ENCODE measurements at places on chromosomes 6 and 20. TPM values are rescaled to one million over a fixed set of nuclear protein-coding genes. Genes with fewer than 3 reads are reported as not detected.

The LAMA4 gene
- not detected for total RNA-seq

The PKHD1 gene
- not detected for total RNA-seq

The PTK6 gene
- total RNA-seq, result 0.18 TPM

The ERMARD gene
- 26.2 TPM for total RNA-seq

The OR2J3 gene
- not detected for total RNA-seq

The CTCFL gene
- not detected for total RNA-seq

The CPNE5 gene
- total RNA-seq, result 0.29 TPM

DNA sequence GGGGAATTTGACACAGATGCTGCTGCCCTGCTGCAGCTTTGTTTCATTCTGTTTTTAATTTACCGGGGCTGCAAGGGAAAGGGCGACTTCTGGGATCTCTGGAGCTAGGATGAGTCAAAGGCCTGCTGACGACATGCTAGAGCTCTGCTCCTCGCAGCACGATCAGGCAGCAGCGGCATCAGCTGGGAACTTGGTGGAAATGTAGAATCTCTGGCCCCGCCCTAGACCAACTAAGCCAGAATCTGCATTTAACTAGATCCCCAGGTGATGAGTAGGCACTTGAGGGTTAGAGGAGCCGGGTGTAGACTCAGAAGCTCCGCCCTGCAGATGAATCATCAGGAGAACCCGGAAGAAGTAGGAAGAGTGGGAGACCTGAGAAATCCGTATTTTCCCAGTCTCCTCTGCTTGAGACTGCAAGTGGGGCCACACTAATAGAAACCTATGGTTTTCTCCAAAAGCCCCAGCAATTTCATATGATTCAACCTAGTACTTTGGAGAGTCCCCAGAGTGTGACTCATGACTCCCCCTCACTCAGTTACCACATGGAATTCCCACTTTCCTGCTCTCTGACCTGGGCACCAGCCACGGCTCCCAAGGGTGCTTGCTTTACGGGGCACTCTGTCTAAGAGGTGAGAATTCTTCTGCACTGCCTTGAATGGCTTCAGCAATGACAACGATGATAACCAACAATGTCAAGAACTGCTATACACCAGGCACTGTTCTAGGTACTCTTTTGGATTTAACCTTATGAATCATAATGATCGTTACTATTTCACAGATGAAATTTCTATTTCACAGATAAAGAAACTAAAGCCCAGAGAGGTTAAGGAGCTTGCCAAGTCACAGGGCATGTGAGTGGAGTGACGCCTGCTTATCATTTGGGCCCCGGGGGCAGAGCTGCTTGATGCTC is 18.1 kb downstream of the TUBB2B start:
- no peak for DNase-seq

DNA sequence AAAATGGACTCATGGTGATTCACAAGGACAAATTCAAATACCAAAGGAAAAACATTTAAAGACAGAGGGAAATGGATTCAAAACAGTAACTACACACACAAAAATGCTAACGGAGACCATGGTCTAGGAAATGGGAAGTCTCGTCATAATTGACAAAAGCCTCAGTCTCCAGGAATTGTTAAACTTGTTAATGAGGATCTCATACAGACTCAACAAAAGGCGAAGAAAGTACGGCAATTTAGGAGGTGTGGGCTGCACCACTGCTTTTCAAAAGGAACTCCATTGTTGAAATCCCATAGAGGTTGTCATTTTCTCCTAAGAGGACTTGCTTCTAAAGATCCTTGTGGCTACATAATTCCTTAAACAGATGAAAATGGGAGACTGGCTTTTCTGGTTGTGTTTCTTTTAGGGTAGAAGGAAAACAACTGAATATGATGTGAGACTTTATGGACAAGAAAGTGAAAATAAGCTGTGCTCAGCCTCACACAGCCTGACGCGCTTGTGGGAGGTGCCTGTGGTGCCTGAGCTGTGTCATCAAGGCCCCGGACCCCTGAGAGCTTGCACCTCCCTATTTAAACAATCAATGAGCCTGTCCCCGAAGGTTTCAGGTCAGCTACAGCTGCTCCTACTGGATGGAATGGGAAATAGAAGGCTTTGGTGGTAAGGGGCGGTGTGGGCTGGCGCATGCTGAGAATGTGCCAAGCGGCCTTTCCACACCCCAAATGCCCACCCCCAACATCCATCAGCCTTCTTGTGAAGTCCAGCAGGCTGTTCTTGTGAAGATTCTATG is 2.5 kb upstream of the CLDN20 start:
- no peak for DNase-seq

DNA sequence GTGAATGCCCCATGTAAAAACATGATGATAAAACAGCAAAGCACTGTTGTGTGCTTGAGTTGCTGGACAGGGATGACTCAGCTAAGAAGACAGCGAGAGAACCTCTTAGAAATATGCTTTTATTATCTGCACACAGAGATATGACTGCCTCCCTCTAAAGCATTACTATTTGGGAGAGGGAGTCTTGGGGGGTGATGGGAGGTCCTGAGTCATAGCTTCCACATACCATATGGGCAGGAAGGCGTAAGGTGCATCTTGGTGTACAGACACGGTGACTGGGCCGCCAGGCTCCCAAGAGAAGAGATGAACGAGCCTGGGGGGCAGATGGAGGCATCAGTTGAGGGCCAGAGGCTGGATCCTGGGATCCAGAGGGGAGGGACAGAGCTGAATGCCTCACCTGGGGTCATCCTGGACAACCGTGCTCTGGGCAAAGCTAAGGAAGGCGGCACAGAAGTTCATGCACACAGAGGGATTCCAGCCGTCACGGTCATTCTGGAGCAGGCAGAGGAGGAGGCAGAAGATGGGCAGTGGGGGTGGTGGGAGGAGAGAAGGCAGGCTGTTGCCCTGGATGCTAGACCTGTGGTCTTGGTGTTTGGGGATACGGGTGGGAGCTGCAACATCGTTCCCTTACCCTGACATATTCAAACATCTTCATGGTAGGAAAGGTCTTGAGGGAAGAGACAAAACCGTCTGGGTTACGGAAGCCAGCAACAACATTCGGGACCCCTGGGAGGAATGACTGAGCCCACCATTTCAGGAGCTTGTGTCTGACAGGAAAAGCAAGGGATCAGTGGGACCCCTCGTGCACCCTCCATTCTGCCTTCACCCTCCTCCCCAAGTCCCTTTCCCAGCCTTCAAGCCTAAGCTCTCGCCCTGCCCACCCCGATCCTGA is 2.0 kb downstream of the DXO start:
- DNase-seq, result no peak

DNA sequence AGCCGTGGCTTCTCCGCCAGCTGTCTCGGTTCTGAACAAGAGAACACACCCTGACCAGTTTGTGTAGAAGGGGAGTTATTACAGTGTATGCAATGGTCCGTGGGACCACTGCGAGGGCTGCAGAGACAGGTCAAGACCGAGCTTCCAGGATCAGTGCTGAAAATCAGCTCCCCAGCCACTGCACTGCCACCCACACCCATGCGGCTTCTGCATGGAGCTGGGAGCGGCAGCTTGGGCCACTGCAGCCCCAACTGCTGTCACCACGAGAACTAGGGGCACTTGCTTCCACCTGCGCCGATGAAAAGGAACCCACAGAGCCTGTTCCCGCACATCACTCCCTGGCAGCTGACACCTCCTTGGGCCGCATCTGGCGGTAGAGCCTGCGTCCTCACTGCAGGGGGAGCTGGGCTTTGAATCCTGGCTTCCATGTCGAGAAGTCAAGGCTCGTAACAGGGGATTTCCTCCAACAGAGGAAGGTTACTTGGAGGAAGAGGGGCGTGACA is 56.2 kb downstream of the TMEM242 start:
- DNase-seq, result no peak

DNA sequence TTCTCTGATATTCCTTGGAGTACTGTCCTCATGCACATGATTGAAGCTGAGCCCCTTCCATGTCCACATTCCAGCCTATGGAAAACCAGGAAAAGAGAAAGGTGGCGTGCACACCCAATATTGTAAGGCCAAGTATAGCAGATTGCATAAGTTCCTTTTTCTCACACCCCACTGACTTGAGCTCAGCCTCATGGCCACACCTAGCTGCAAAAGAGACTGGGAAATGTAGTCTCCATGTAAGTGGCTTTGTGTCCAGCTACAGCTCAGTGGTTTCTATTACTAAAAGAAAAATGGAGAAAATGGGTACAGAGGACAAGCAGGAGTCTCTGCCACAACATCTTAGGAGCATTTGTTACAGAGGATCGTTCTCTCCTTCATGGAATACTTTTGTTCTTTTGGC is 10.8 kb upstream of the UST start:
- DNase-seq, result no peak

DNA sequence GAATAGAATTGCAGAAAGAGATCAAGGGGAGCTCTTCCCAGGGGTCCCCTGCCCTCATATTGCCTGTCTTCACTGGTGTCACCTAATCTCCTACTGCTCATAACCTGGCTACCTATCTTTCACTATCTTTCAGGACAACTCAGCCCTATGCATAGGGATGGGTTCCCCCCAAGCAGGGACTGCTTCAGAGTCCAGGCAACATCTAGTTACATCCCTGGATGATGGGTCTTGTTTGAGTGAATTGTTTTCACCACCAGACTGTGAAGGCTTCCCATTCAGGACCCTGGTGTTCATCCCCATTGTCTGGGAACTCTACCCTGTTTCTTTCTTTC is 850 bp upstream of the HECA start:
- no peak for DNase-seq

- DNase-seq, result no peak
These were observed 1265.4 kb upstream of the GJE1 start for GRCh38 chr6:140867336-140867735.

- no peak for DNase-seq
These were observed 192.9 kb downstream of the AIG1 start for GRCh38 chr6:143253586-143253985.

GRCh38 chr6:17240803-17241500 is 40.2 kb upstream of the RBM24 start:
- no peak for DNase-seq

- no peak for DNase-seq
These were observed 15.8 kb downstream of the COX4I2 start for GRCh38 chr20:31653561-31653960.

GRCh38 chr6:145559836-145560235 is 175.5 kb downstream of the EPM2A start:
- DNase-seq, result no peak

DNA sequence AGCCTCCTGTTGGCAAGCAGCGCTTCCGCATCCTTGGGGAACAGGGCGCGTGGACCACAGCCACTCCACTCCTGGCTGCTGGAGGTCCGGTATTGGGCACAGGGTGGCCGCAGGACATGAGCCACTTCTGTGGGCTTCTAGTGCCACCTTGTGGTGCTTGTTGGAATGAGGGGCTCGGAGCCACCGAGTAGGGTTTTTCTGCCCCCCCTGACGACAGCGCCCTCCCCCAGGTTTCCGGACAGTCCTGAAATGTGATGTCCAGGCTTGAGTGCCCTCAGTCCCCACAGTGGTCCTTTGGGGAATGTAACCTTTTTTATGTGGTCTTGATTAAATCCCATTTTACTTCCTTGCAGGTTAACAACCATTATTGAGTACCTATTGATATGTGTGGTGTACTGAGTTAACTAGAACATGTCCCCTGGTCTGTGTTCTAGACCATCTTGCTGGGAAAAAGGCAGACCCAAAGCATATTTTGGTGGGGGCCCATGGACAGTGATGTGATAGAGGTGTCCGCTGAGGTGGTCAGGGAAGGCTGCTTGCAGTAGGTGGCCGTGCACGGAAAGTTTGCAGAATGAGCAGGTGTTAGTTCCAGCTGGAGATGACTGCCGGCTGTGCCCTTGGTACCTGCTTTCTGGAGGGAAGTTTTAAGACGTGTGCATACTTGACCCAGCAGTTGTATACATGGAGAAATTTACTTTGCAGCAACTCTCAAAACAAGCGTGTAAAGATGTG is 70.0 kb downstream of the PTPN1 start:
- DNase-seq, result peak; percentile 38

- DNase-seq, result no peak
These were observed 90.2 kb upstream of the CCDC167 start for GRCh38 chr6:37589941-37590340.
